ENCODE measurements at places on chromosomes 11 and 22. TPM values are rescaled to one million over a fixed set of nuclear protein-coding genes. Genes with fewer than 3 reads are reported as not detected.

The FZD4 gene
- 1.1 TPM for total RNA-seq

The CCDC87 gene
- 0.23 TPM for total RNA-seq

The DDX25 gene
- 0.38 TPM for total RNA-seq

The TTC36 gene
- 0.47 TPM for total RNA-seq

The GRIK4 gene
- total RNA-seq, result 0.15 TPM

The FGF19 gene
- not detected for total RNA-seq

The RFPL3 gene
- not detected for total RNA-seq

The APOL4 gene
- total RNA-seq, result 1.3 TPM

The ADSL gene
- 32.0 TPM for total RNA-seq

The SCGB1A1 gene
- 6.6 TPM for total RNA-seq

The NXPE4 gene
- not detected for total RNA-seq

The TEF gene
- 3.0 TPM for total RNA-seq

The LRRC74B gene
- total RNA-seq, result not detected

The MOV10L1 gene
- 0.06 TPM for total RNA-seq

The HBD gene
- not detected for total RNA-seq

The DENND5A gene
- total RNA-seq, result 28.8 TPM

The OR2AG1 gene
- total RNA-seq, result not detected

The GRM5 gene
- 0.09 TPM for total RNA-seq

The DAGLA gene
- 2.7 TPM for total RNA-seq

The CDC42EP2 gene
- 6.5 TPM for total RNA-seq

The STIP1 gene
- 109 TPM for total RNA-seq

The OR2D3 gene
- not detected for total RNA-seq

The IGSF9B gene
- total RNA-seq, result 4.8 TPM

The KRTAP5-4 gene
- total RNA-seq, result not detected

The APOL5 gene
- total RNA-seq, result not detected

The FADS1 gene
- total RNA-seq, result 2.1 TPM

The TAF10 gene
- total RNA-seq, result 69.2 TPM

The UCP3 gene
- 0.53 TPM for total RNA-seq

The TNNI2 gene
- total RNA-seq, result 15.0 TPM

The NEFH gene
- 0.44 TPM for total RNA-seq

The PIM3 gene
- 75.7 TPM for total RNA-seq

The ARVCF gene
- 3.1 TPM for total RNA-seq

The DHCR7 gene
- 39.3 TPM for total RNA-seq

The SEPTIN3 gene
- total RNA-seq, result 0.19 TPM

The PGA5 gene
- total RNA-seq, result not detected

The OR52I1 gene
- not detected for total RNA-seq

The ARHGEF12 gene
- 106 TPM for total RNA-seq

The ASPHD2 gene
- total RNA-seq, result 2.0 TPM

The OTOG gene
- total RNA-seq, result not detected

The SCARF2 gene
- 6.9 TPM for total RNA-seq

The NXPE1 gene
- not detected for total RNA-seq

The TMEM132A gene
- 22.2 TPM for total RNA-seq

The OR51E1 gene
- not detected for total RNA-seq
